NCI-H526 treated with DMSO at 0.1 percent for 48 hours (cell line): ENCODE measurements at places on chromosomes 13 and 19.

DNA sequence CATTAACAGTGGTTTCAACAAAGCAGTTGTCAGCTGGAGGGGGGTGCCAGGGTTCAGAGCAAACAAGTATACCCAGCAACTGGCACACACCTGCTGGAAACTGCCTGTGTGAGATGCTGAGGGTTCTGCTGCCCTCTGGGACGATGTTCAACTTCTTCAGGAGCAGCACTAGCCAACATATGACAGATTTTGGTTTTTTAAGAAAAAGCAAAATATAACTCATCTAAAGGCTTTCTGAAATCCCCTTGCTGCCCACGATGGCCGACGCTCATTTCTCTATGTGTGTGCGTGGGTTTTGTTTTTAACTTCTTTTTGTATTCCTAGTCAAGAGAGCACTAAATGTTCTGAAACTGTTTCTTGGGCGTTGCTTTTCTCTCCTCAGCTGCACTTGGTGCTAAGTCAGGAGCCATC lies 79.9 kb downstream of the MRPL57 start:
- DNase-seq: no peak

- DNase-seq: no peak
Observed at GRCh38 chr19:30161770-30162169, 210.4 kb upstream of the ZNF536 start.

DNA sequence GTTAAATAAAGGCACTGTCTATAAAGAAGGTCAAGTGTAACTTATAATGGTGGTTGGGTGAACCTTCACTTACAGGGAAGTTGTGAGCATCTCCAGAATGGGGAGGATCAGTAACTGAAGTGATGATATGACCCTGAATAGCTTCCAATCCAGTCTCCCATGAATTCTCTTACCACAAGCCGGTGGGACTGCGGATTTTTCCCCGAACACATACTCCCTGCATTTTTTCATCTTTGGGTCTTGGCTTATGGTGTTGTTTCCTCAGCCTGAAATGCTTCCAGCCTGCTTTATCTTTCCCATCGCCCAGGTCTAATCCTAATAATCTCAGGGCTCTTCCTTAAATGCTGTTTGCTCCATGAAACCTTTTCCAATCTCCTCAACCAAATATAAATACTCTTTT lies 2.0 kb upstream of the CSNK1A1L start:
- DNase-seq: no peak

GRCh38 chr13:80379245-80379644 lies 38.3 kb upstream of the SPRY2 start:
- no peak for DNase-seq

DNA sequence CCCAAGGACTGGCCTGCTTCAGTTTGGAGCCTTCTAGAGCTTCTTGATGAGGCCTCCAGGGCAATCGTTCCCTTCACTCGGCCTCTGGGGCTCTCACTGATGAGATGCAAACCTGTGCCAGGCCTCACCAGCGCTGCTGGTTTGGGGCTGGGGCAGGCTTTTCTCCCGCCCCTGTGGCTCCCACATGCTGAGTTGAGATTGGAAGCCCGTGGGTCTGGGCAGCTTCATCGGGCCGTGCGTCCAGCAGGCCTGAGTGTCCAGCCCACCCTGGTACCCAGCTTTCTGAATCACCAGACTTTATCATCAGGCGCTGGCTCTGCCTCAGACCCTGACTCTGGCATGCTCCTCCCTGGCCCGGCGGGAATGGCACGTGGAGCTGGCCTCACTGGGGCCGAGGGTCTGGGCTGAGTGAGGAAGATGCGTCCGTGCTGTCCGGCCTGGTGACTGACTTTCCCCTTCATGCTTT lies 4.3 kb downstream of the CALM3 start:
- no peak for DNase-seq

DNA sequence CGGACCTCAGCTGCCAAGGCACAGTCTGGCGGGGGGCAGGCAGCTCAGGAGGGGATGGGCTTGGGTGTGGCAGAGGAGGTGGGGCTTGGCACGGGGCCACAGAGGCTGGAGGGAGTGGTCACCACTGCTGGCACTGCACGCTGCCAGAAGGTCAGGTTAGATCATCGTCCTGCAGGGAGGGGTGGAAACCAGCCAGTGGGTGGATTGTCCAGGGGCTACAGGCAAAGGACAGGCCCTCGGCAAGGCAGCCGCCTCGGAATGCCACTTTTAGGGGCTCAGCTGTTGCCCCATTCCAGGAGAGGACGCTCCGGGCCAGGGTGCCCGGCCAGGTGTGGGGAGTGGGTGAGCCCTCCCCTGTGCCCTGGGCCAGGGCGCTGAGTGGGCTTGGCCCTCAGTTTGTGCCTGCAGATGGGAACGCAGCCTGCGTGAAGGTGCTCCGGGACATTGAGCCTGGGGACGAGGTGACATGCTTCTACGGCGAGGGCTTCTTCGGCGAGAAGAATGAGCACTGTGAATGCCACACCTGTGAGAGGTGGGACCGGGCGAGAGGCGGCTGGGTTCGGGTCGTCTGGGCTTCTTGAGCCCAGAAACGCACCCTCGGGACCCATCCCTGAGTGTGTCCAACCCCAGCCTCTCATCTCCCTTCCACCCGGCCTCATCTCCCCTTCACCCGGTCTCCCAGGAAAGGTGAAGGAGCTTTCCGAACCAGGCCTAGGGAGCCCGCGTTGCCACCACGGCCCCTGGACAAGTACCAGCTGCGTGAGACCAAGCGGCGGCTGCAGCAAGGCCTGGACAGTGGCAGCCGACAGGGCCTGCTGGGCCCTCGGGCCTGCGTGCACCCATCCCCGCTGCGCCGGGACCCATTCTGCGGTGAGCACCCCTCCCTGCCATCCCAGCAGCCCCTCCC lies 6.4 kb downstream of the KMT5C start:
- DNase-seq: no peak
